ENCODE measurements at places on chromosomes 3 and 15.

- DNase-seq, result no peak
These were observed 248.0 kb upstream of the LYSMD4 start for GRCh38 chr15:99981191-99981647.

- DNase-seq, result no peak
These were observed 21.7 kb downstream of the HERC1 start for GRCh38 chr15:63811942-63812550.

DNA sequence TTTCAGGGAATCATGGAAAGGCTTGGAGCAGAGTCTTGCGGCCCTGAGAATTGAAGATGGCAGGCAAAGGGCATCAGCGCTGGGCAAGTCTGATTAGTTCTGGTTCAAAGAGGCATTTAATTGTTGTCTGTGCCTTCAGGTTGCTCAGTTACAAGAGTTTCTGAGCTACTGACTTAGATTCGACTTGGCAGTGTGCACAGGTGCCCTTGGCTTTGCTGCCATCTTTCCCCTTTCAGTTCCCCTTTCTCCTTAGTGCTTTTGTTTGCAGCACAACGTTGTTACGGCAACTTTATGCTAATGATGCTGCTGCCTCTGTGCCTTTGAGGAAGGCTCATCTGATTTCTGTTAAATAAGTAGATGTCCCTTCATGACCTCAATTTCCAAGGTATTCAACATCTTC lies 12.5 kb downstream of the P2RY14 start:
- no peak for DNase-seq

DNA sequence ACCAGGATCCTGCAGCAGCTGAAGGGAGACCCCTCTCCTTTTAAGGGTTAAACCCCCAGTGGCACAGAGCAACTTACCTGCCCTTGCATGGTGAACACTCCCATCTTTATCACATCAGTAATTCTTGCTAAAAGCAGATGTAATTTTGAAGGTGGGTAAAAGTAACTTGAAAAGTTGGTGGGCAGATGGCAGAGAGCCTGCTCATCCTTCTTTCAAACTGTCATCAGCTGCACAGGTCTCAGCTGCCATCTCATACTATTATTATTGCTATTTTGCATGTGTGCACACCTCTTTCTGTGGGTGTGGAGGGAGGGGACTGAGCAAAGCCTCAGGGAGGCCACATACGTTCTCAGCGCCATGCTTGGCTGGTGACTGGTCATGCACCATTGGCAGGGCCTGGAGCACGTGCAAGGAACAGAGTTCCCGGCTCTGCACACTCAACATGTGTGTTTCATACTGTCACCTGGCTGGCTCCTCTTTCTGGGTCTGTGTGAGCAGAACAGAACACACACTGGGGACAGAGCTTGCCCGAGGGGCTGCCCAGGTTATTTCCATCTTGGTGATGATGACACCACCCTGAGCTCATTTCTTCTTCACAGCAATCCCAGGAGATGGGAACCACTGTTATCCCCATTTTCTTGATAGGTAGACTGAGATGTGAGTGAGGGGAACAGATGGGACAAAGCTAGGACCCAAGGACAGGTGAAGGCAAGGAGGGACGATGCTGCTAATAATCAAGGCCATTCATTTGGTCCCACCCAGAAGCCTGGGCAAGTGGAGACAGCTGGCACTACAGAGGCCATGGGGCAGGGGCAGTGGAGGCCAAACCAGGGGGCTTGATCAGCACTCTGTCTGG lies 95.8 kb upstream of the KLF13 start:
- no peak for DNase-seq

GRCh38 chr3:30685267-30685667 lies 78.9 kb downstream of the TGFBR2 start:
- DNase-seq, result no peak

- DNase-seq, result no peak
These were observed 31.1 kb upstream of the CAPN7 start for GRCh38 chr3:15174953-15175352.

DNA sequence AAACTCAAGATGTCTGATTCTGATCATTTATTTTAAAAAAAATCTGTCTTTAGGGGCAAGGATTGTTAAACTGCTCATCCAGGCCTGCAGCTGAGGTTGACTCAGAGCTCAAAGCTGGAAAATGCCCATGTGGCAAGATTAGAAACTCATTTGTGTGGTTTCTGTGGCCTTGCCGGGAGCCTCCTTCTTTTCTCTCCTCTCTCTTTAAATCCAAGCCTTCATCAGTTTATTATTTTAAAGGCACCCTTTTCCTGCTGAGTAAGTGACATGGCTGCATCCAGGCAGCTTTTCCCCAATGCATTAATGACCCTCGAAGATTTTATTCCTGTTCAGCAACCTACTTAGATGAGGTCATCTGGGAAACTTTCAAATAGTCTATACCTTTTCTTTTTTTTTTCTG lies 221.3 kb upstream of the CDIN1 start:
- DNase-seq, result no peak

DNA sequence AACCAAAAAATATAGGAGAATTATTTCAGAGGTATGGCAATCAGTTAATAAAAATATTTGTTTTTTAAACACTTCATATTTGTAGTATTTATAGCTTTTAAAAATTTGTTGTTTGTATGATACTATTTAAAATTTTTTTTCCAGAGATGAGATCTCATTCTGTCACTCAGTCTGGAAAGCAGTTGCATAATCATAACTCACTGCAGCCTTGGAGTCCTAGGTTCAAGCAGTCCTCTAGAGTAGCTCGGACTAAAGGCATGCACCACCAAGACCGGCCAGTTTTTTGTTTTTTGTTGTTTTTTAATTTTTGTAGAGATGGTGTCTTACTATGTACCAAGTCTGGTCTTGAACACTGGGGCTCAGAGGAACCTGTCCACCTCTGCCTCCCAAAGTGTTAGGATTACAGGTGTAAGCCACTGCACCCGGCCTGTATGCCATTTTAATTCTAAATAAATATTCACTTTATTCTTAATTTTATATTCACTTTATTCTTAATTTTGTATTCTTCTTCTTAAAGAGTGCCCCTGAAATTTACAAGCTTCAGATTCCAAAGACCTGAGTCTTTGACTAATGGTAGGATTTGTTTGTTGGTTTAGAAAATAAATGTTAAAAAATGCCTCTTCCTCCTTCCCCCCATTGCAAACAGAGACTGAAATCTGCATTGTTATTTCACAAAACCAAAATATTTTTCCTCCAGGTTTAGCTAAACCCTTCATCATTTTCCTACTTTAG lies 9.4 kb downstream of the TGFBR2 start:
- DNase-seq, result no peak

DNA sequence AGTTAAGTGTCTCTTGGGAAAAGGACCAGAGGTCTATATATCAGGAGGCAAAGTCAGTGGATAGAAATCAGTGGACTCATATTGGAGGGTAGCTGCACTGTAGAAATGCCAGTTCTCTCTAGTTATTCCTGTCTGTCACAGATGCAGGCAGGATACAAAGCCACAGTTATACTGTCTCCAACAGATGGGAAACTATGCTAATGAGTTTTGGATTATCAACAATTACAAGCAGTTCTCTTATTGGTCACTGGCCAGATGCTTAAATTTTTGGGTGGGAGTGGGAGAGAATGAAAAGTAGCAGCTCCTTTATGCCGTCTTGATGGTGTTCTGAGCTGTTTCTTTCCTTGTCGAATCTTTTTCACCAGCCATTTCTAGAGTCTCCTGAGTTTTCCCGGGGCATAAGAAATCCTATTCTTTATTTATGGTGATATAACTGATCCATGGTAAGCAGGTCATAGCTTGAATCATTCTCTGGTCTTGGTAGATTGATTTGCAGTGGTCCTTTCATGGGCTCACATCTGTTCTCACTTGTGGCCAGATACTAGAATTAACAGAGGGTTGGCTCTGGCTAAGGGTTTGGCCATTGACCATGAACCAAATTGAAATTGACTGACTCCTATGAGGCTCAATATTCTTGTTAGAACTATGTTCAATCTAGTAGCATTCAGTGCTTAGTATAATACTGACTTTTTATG lies 44.6 kb upstream of the RBMS3 start:
- no peak for DNase-seq

GRCh38 chr3:102179326-102180177 lies 255.3 kb upstream of the ZPLD1 start:
- no peak for DNase-seq

DNA sequence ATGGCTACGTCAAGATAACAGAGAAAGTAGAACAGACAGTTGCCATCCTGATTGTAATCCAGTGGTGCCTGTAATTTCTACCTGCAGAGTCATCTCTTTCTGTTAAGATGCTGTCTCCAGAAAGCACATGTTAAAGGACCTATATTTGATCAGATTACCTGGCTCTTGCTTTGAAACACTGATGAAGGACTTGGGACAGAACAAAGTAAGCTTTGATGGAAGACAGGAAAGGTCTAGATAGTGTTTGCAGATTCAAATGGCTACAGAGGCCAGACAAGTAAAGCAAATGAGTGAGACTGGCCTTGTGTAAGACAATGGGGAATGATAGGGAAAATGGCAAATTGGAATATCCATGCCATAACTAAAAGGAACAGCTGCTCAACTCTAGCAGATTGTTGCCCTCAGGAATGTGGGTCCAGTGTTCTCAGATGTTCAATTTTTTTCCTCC lies 1.8 kb upstream of the GSK3B start:
- DNase-seq, result no peak

DNA sequence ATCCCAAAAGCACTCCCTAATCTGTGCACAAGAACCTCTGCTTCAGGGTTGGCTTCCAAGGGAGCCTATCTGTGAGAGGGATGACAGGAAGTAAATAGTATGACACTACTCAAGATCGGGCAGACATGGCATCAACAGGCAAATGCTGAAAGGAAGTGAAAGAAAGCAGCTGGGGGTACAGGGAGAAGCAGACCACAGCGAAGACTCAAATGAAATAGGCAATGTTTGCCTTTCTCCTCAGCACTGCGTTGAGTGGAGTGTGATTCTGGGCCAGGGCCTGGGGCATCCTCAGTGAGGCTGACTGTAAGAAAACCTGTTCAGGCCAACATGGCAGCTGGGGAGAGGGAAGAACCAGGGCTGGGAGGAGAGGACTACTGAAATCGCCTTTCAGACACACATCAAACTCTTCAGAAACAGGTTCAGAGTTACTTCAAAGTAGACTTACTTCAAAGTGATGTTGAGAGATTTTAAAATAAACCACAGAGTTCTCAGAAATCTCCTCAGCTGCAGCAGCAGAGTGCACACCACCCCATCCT lies 96.6 kb downstream of the SLC9A9 start:
- DNase-seq, result peak; percentile 24

GRCh38 chr15:39406485-39406884 lies 174.4 kb upstream of the THBS1 start:
- no peak for DNase-seq

- no peak for DNase-seq
These were observed 37.8 kb downstream of the CCNL1 start for GRCh38 chr3:157122116-157122515.

DNA sequence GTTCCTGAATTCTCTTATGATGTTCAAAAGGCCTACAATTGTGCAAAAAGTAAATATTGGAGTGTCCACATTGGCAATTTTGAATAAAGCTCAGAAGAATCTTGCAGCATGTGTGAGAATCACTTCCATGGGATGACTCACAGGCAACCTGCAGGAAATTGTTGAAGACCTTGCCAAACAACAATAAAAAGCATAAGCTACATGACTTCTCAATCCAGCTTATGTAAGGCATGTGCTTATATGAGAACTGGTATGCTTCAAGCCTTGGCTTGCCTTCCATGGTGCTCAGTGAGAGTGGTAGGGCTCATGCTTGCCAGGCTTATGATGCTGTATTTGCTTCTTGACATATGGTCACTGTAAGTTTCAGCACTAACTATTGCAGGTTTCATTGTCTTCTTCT lies 18.4 kb upstream of the BCHE start:
- DNase-seq, result no peak

DNA sequence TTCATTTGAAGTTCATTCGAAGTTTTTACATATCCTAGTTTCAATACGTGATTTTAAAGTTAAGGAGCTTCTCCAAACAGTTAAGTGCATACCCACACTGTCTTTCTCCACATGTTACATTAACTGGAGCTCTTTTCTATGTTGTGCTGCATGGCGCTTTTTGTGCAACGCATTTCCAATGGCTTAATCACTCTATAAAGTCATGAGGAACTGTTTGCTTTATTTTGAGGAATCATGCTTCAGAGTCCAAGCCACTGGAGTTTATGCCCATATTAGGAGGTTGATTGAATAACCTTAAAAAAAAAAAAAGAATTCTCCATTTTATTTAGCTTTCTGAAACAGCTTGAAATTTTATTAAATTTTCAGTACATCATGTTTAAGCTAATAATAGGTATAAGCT lies 109.4 kb upstream of the MBNL1 start:
- DNase-seq, result no peak

GRCh38 chr3:14137445-14137844 lies 12.6 kb downstream of the TMEM43 start:
- no peak for DNase-seq

GRCh38 chr3:14345496-14346150 lies 56.8 kb upstream of the SLC6A6 start:
- no peak for DNase-seq

DNA sequence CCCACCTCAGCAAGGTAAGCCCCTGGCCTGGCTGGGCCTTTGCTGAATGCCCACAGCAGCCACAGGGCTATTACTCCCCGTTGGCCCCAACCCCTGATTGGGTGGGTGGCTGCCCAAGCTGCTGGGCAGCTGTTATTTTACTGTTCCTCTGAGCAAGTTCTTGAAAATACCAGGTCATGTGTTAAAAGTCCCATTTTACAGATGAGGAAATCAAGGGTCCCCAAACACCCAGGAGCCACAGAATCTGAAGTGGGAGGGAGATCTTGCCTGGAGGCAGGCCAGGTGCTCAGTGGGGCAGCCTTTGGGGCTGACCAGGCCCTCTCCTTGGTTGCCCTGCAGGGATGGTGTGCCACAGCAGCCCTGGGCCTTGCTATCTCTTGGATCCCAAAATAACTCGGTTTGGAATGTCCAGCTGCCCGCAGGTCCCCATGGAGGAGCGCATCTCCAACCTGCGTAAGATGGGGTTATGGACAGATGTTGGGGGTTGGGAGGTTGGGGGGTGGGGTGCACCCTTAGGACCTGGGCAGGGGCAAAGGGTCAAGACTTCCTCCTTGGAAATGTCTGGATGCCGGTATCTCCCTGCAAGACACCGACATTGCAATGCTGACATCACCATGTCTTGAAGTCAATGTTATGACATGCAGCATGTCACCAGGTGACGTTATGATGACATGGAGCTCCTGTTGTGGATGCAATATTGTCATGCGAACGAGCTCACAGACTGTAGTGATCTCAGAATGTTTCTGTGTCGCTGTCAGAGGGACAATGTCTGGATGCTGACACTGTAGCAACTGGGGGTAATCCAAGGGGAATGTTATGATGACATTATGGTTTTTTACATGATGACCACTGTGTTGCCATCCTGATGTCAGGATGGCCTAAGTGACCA lies 13.3 kb upstream of the CSPG4 start:
- no peak for DNase-seq

DNA sequence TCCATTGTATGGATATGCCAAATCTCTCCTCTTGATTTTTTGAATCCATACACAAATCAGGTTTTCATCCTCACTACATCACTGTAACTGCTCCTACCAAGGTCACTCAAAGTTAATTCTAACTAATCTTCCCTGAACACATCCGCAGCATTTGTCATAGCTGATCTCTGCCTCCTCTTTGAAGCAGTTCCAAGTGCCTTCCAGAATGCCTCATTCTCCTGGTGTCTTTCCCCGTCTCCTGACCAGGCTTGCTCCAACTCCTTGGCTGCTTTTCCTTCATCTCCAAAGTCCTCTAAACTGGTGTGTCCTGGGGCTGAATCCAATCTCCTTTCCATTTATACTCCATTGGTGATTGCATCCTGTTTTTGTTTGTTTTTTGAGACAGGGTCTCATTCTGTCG lies 26.8 kb downstream of the KLHDC8B start:
- no peak for DNase-seq

Measured in CD8-positive, alpha-beta T cell (primary cell).